ENCODE measurements at places on chromosomes 1 and 21.

- no peak for DNase-seq
Observed at GRCh38 chr1:6162773-6163172, 17.3 kb downstream of the CHD5 start.

- no peak for DNase-seq
Observed at GRCh38 chr21:38716942-38717341, 88.8 kb upstream of the ETS2 start.

DNA sequence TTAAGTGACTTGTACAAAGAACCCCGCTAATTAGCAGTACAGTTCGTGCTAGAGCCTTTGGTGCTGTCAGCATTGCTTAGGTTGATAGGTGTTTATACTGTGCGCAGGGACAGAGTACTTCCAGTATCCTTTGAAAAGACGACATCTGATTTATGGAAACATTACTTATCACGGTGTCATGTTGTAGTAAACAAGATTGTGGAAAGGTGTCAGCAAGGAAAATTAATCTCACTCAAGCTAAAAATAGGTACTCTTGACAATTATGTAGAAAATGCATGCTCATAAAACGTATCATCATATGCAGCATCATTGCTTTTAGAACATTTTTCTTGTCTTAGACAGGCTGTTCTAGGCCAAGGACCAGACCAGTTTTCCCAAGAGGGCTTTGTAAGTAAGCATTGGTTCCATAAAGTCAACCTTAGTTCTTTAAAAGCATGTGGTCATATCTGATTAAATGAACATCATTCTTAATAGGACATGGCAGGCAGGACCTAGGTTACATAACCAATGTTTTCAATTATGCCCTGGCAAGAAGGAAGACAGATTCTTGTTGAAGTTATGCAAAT lies 33.0 kb downstream of the SH3BGR start:
- no peak for DNase-seq

DNA sequence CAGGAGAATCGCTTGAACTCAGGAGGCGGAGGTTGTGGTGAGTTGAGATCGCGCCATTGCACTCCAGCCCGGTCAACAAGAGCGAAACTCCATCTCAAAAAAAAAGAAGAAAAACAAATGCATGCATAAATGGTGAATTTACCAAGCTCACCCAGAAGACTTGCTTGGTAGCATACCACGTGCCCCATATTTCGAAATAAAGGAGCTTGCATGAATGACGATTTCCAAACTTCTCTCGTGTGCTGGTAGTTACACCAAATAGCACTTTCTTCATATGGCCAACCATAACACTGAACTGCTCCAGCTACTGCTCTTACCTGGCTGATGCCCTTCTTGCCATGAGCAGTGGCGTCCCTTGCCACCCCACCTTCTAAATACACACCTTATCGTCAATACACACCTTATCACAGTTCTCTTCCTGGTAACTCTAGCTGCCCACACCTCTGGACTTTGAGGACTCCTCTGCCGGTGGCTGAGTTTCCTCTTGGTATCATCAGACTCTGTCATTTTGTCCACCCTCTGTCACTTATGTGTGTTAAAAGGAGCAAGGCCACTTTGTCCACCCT lies 2.8 kb downstream of the DOP1B start:
- DNase-seq: no peak

DNA sequence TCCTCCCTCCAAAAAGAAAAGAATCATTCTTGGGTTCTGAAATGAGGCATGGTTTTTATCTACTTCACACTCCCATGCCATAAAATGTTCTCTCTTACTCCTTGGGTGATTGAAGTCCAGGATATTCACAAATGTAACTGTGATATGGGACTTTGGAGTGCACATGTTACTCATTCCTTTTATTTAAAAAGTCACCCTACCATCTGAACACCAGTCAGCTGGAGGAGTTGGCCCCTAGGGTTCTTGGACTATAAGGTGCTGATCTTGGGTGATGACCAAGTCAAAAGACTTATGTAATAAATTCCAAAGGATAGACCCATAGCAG lies 128.4 kb downstream of the CLIC6 start:
- DNase-seq: no peak

DNA sequence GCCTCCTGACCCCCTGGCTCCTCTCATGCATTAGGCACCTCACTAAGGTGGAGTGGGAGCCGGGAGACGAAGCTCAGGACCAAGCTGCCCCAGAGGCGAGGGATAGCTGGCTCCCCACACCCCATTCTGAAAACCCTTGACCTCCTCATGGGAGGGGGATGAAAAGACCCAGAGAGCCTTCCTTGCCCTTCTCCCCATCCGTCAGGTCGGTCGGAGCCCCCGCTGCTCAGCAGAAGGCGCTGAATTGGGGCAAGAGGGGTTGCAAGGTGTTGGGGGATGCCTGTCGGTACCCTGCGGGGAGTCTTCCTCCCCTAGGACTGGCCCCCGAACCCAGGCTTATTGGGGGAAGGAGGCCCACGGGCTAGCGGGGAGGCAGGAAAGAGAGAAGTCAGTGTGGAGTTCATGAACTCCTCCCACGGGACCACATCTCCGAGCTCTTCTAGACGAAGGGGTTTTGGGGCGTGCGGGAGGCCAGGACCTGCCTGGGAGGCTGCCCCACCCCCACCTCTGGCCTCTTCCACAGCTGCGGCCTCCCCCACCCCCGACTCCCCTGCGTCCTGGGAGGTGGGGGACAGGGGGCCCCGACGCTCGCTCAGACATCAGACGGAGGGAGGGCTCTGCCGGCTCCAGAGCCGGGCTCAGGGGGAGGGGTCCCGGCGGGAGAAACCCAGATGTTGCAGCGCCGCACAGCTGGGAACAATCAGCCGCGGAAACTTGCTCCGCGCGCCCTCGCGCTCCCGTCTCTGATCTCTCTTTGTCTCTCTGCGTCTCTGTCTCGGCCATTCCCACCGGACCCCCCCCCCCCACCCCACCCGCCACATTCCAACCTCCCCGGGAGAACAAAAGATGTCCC lies 719 bp downstream of the MFAP2 start:
- DNase-seq: no peak

DNA sequence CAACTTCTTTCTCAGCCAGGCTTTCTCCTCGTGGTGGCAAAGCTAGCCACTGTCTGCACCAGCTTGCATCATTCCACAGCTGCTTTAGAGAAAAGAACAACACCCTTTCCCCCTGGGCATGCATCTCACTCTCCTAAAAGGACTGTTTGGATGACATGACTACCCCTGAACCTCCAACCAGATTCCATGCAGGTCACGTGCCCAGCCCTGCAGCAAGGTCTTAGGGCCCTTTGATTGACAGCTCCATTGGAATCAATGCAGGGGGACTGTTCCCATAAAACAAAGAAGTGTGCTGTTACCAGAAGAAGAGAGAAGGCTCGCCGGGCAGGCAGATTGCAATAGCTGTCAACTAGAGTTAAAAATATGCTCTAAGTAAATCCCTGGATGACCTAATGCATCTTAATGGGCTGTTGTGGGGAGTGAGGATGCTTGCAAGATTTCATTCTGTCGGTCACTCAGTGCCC lies 24.4 kb downstream of the KCNA2 start:
- DNase-seq: no peak

DNA sequence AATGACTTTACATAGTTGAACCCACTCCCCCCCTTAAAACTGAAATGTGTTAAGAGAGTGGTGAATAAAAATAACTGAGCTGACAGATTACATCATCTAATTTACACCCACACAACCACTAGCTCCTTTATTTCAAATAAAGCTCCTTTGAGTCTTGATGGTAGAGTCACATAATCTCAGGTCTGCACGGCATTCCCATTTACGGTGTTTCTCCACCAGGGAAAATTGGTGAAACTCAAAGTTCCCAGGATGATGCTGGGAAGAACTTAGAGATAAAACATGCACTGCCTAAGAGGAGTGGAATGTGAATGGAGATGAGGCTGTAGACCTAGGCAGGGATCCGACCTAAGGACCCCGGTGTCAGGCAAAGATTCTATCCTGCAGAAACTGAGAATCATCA lies 727.8 kb upstream of the ADAMTS5 start:
- DNase-seq: no peak

DNA sequence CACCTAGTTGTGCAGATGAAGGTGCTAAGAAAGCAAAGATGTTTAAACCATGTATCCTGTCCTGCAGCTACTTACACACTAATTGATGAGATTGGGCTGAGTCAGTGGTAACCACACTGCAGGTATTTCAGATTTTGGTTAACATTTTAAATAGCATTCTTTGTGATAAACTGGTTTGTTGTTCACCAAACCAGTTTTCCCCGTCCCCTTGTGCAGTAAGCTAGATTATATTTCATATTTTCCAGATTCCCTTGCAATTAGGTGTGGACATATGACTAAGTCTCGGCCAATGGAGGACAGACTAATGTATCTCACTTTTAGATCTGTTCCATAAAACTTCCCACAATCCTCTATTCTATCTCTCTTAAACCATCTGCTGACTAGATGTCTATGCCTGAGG lies 320.4 kb downstream of the RWDD3 start:
- no peak for DNase-seq

- DNase-seq: no peak
Observed at GRCh38 chr1:227951624-227952373, 4.1 kb upstream of the WNT9A start.
